T-helper 2 cell treated with Interferon-gamma antibody and Interleukin-4, amounts not matched to agents 5 μg/mL and 100 μg/mL, for 36 hours (primary cell): ENCODE measurements at places on chromosomes 3 and 15.

- no peak for DNase-seq
Measured at GRCh38 chr15:92693691-92694331, 38.2 kb upstream of the FAM174B start.

DNA sequence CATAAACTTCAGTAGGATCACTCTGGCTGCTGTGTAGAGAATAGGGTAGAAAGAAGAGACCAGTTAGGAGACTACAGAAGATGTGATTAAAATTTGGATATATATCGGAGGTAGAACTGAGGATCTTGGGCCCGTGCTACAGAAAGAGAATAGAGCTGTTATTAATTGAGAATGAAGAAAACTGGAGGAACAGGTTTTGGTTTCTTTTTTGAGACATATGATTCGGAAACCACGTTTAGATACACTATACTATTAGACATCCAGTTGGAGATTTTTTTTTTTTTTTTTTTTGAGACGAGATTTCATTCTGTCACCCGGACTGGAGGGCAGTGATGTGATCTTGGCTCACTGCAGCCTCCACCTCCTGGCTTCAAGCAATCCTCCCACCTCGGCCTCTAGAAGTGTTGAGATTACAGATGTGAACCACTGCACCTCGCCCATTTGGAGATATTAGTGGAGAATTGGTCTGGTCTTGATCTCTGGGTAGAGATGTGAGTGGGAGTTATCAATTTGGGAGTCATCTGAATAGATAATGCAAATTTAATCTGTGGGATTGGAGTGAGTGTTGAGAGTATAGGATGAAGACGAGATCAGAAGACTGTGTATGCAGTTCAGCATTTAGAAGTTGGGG lies 50.9 kb downstream of the TCF12 start:
- no peak for DNase-seq

DNA sequence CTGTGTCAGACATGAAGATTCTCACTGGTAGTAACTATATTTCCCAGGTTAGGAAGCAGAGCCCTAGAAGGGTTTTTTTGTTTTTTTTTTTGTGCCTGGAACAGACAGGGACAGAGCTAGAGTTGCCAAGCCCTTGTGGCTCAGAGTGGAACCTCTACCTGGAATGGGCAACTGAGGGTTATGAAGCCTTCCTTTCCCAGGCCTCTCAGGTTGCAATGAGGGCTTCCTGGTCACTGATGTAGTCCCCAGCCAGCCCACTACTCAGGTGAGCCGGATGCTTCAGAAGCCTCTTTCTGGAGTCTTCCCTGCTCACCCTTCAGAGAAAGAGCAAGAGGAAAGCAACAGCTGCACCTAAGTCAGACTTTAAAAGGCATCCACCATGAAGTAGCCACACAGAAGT lies 48.8 kb upstream of the MANF start:
- DNase-seq, result no peak

- no peak for DNase-seq
Measured at GRCh38 chr3:161977063-161977462, 480.5 kb downstream of the OTOL1 start.

GRCh38 chr15:58962662-58963565 lies 24.5 kb upstream of the RNF111 start:
- no peak for DNase-seq

DNA sequence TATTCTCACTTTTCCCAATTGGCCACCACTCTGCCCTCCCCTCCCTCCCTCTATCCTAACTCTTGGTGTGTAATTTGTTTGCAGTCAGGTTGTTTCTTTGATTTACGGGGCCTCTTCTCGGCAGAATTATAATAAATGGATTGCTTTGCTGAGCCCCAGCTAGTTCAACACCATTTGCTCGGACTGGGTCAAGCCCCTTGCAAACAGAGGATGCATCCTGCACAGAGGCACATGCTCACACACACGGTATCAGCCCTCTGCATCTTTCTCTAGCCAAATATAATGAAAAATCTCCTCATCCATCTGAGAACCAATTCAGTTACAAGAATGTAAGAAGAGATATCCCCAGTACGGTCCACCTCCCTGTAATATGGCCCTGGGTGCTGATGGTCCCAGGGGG lies 97.7 kb downstream of the EPHB1 start:
- DNase-seq, result no peak

DNA sequence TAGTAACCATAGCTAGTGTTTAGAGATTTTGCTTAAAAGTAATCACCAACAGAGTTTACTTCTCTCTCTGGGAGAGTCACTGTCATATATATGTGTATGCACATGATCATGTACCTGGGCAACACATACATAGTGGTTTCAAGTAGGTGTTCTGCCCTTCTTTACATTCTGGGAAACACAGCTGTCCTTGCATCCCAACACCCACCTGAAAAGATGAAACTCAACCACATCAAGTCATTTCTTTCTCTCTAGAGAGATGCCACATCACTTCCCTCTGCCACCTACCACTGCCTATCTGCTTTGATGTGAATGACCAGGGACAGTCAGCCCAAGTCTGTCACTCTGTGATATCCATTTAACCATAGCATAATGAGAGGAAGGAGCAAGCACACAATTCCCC lies 155.8 kb upstream of the GADL1 start:
- no peak for DNase-seq

DNA sequence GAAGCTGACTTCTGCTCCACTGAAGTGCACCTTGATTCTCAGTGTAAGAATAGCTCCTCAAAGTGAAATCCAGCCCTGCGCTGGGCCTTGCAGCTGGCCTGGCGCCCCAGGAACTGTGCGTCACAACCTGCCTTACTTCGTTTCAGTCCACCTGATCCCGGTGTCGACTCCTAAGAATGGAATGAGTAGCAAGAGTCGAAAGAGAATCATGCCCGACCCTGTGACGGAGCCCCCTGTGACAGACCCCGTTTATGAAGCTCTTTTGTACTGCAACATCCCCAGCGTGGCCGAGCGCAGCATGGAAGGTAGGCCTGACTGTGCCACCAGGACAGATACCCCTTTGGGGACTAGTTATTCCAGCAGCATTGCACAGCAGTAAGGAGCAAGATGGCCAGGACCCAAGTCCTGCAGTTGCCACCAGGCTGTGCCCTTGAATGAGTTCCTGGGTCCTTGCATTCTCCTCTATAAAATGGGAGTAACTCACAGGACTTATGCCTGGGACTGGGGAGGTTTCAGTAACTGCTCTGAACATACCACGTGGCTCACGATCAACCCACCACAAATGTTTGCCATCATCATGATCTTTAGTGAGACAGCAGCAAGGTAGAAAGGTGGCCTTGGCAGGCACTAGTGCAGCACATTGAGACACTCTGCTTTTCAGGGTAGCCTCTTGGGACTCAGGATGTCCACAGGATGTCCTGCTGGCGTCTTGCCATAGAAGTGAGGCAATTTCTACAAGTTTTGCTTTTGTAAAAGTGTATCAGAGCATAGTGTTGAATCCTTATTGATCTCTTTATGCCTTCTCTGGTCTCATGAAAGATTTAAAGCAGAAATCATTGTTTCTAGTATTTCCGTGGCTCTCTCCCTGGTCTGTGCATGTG lies 46.8 kb downstream of the PXYLP1 start:
- DNase-seq, result no peak

DNA sequence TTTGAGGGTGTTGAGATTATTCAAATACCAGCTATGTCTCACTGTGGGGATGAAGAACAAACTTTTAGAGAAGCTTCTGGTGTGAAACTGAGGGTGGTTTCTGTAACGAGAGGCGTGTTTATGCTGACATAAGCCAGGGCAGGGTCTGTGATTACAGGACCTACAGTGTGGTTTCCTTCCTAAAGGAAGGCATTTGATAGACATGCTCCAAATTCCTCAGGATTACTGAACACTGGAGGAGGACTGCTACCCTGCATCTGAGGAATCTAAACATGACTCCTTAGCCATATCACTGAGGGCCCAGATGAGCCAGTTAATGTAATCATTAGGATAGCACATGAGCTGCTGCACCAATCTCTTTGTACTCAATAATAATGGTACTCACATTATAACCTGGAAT lies 328.4 kb upstream of the UMPS start:
- no peak for DNase-seq

DNA sequence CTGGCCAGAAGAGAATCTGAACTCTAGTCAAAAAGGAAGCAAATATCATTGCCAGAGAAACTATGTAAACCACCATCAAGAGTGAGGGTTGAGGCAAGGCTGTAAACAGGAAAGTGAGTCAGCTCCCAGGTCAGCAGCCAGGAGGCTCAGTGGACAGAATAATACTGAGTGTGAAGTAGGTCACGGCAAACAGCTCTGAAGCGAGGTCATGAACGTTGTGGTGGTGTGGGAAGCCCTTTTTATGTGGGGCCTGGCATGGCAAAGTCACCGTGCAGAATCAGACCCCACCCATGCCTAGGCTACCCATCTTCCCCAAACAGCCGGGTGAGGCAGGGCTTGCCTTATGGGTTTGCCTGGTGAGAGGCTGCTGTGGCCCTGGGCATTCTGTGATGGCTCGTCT lies 43.9 kb downstream of the THBS1 start:
- peak; percentile 78 for DNase-seq

DNA sequence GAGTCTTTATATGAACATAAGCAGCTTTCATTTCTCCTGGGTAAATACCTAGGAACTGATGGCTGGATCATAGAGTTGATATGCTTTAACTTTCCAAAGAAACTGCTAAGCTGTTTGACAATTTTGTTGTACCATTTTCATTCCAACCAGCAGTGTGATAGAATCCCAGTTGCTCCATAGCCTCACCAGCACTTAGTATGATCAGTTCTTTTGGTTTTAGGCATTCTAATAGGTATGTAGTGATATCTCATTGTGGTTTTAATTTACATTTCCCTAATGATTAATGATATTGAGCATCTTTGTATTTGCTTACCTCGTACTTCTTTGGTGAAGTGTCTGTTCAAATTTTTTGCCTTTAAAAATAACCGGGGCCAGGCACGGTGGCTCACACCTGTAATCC lies 38.4 kb upstream of the SMAD6 start:
- DNase-seq, result no peak

- DNase-seq, result no peak
Measured at GRCh38 chr3:78845605-78846004, 922.2 kb downstream of the ROBO1 start.

GRCh38 chr3:112980080-112980479 lies 5.2 kb upstream of the CD200R1 start:
- no peak for DNase-seq

- DNase-seq, result peak; percentile 79
Measured at GRCh38 chr3:179147514-179147872, 664 bp upstream of the PIK3CA start.

- DNase-seq, result no peak
Measured at GRCh38 chr3:122253581-122253980, 70.1 kb downstream of the CASR start.

GRCh38 chr3:197256836-197257444 lies 41.5 kb downstream of the DLG1 start:
- DNase-seq, result no peak
